Activated T-cell treated with anti-CD3 and anti-CD28 coated beads, Interleukin-2, amount 50 U/mL, for 48 hours (primary cell): ENCODE measurements at places on chromosomes 7 and 10.

- DNase-seq: no peak
Measured at GRCh38 chr10:132562177-132562915, 24.8 kb downstream of the INPP5A start.

DNA sequence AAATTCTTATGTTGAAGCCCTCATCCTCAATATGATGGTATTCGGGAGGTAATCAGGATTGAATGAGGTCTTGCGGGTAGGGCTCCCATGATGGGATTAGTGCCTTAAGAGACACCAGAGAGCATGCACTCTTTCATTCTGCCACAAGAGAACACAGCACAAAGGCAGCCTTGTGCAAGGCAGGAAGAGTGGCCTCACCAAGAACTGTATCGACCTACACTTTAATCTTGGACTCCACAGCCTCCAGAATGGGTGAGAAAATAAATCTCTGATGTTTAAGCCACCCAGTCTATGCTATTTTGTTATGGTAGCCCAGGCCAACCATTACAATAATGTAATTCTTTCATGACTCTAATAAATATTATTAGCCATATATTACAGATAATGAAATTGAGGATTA, 8.4 kb downstream of the SEM1 start:
- no peak for DNase-seq

GRCh38 chr10:126468876-126469643, 80.8 kb upstream of the ADAM12 start:
- no peak for DNase-seq

- DNase-seq: no peak
Measured at GRCh38 chr10:89609833-89610346, 35.2 kb downstream of the PANK1 start.

- peak; percentile 47 for DNase-seq
Measured at GRCh38 chr7:127447326-127447945, 54.9 kb upstream of the ZNF800 start.

DNA sequence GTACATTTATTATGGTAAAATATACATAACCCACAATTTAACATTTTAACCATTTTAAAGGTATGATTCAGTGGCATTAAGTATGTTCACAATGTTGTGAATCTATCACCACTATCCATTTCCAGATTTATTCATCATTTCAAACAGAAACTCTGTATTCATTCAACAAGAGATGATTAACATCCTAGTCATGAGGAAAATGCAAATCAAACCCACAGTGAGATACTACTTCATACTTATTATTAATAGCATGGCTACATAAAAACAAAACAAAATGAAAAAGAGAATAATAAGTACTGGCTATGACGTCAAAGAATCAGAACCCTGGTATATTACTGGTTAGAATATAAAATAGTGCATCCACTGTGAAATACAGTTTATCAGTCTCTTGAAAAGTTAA, 386.6 kb upstream of the POM121L12 start:
- DNase-seq: no peak

- no peak for DNase-seq
Measured at GRCh38 chr7:95276114-95276513, 48.2 kb downstream of the PON1 start.

DNA sequence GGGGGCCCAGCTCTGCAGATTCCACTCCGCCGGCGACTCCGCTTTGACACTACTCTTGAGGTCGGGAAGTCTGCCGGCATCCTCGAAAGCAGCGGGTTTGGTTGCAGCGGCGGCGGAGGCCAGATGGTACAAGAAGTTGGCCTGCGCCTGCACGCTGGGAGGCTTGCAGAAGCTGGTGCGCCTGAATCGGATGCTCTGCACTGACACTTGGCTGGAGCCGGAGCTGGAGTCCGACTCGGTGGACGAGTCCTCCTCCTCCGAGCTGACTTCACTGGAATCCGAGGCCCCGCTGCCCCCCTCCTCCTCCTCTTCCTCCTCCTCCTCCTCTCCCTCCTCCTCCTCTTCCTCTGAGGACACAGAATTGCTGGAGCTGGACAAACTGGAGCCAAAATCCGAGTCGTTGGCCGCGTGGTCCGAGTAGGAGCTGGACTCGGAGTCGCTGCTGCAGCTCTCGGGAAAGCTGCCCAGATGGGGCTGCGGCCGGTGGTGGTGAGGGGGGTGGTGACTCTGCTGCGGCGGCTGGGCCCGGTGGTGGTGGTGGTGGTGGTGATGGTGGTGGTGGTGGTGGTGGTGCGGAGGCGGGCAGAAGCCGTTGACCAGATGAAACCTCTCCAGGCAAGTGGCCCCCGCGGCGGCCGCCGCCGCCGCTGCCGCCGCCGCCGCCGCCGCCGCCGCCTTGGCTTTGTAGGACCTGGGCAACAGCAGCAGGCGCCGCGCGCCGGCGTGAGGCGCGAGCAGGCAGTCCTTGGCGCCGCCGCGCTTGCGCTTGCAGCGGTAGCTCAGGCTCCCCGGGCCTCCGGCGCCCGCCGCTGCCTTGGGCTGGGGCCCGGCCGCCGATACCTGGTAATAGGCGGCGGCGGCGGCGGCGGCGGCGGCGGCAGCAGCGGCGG, 9.0 kb downstream of the SKIDA1 start:
- peak; percentile 48 for DNase-seq

- no peak for DNase-seq
Measured at GRCh38 chr7:39921506-39922175, 28.4 kb upstream of the CDK13 start.

DNA sequence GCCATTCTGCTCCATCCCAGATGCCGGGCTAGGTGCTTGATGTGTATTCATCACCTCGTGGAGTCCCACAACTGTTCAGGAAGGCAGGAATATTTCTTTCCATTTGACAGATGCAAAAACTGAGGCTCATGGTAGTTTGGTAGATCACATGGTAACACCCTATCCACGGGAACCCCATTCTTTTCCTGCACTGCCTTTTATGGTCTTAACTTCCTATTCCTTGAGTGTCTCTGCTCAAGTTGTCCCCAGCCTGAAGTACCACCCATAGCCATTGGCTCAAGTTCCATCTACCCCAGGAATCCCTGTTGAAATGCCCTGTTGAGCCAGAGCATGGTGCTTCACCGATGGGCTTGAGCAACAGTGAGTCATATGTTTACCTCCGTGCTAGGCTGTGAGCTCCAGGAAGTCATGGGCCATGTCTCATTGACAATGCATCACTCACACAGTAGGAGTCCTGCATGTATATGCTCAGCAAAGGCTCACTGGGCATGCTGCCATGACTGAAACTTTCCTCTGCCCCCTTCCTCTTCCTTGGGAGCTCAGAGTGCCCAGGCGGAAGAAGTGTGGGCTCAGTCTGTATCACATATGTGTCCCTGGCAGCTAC, 71.7 kb upstream of the ADAM12 start:
- DNase-seq: no peak

GRCh38 chr10:72810976-72811375, 82.6 kb upstream of the OIT3 start:
- DNase-seq: no peak

- no peak for DNase-seq
Measured at GRCh38 chr7:80467069-80467468, 44.8 kb downstream of the GNAT3 start.
